ENCODE measurements at places on chromosomes 6 and 20.

- DNase-seq: no peak
Measured at GRCh38 chr6:45532721-45533210, 155.0 kb upstream of the SUPT3H start.

DNA sequence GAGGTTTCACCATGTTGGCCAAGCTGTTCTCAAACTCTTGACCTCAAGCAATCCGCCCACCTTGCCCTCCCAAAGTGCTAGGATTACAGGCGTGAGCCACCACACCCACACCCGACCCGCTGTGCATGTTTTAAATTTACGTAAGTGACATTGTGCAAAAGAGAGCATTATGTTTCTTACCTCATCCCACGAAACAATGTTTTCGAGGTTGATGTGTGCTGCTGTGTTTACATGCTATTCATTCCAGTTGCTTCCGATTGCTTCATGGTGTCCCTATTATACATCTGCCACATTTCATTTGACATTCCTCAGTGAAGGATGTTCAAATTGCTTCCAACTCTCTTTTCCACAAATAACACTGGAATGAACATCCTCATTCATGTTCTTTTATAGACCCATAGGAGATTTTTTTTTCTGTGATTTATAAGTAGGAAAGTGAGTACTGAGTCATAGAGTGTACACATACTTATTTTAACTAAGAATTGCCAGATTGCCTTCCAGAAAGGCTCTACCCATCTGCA is 403.9 kb upstream of the JARID2 start:
- DNase-seq: no peak

GRCh38 chr6:10513544-10513943 is 7.6 kb upstream of the GCNT2 start:
- DNase-seq: no peak

DNA sequence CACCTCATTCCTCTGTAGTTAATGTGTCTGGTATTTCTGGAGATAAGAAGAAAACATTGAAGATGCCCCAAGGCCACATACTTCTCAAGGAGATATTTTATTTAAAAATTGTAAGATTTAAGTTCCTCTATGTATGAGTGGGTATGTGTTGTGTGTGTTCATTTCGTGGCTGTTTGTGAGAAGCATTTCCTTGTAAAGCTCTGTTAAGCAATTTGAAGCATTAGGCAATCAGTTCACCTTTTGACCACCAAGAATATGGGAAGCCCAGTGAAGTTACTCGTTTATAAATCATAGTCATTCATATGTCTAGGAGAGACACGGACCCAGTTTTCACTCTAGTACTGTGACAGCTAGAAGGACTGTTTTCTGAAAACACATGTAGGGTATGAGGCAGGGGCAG is 717.6 kb upstream of the MAP3K7 start:
- no peak for DNase-seq

GRCh38 chr6:152636609-152637295 is 410 bp downstream of the SYNE1 start:
- DNase-seq: no peak

DNA sequence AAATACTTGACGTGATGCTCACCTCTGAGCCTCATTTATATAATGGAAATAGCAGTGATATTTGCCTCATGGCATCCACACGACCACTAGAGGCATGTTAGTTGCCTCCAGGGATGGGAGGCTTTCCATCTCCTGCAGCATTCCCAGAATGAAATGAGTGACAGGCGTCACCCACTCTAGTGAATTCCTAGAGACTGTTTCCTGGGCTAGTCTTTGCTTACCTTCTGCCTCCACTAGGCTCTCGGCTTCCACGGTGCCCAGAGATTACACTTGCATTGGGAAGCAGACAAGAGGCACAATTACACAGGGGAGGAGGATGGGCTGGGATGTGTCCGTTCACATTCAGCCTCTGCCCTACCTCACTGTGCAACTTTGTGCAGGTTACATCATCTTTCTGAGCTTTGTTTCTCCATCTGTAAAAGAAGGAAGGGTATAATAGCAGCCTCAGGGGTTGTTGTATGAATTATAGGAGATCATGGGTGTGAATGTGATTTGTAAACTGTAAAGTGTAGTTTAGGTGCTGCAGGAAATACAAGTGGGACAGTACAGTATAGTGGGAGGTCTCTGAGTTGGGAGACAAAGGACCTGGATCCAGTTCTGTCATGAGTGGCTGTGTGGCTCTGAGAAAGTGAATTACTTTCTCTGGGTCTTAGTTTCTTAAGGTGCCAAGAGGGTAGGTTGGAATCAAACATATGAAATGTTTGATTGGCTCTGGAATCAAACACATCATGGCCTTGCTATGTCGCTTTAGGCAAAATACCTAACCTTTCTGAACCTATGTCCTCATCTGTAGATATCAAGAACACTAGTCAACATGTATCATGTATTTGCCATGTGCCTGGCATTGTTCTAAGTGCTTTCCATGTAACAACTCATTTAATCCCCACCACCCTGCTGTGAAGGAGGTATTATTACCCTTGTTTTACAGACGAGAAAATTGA is 3.6 kb upstream of the VSTM2L start:
- no peak for DNase-seq

- DNase-seq: no peak
Measured at GRCh38 chr20:47672886-47673670, 112.2 kb downstream of the SULF2 start.

DNA sequence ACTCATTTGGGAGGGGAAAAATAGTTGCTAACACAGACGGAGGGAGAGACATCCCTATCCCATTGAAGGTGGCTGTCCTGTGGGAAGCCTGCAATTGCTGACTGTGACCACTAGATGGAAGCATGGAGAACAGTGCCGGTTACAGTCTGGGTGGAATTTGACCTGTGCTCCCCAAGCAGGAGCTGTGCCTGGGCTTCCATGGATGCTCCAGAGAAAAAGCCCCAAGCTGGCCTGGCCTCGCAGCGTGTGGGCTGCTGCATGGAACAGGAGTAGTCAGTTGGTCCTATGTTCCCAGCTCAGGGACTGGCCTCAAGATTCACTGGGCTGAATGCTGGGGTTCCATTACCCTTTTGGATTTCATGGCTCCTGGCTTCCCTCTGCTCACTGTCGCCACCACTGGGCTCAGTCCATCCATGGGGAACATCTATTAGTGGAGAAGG is 116.3 kb upstream of the CHD6 start:
- DNase-seq: peak; percentile 33

DNA sequence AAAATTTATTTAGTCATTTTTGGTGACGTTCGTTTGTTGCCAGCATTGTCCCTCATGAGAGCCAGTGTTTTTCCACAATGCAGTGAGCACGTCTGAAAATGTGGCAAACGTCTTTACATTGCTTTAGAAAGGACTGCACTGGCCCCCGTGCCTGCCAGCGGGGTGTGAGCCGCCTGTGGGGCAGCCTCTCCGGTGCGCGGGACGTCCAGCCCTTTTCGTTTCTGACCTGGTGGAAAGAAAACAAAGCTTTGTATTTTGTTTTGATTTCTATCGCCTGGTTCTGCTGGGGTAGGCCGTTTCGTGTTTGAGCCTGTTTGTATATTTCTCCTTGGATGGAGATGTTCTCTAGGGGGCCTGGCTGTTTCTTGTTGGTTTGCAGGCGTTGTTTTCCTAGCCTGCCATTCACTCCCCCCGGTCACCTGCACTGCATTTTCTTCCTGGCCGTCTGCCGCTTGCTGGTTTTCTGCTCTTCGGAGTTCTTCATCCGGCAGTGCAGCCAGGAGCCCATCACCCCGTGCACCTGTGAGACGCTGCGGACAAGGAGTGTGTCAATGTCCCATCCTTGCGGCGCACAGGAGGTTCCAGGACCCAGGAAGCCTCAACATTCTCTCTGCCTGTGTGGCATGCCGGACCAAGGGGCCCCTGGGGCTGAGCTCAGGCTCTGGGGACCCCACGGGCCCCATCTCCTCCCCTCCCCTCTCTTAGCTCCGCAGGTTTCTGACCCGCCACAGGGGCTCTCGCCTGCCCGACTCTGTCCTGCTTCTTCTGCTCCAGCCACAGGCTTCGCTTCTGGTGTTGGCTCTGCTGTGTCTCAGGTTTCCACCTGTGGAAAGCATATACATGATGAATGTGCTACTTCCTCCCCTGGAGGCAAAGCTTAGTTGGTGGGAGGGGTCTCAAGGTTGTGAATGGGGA is 100.5 kb downstream of the CDH4 start:
- DNase-seq: no peak

DNA sequence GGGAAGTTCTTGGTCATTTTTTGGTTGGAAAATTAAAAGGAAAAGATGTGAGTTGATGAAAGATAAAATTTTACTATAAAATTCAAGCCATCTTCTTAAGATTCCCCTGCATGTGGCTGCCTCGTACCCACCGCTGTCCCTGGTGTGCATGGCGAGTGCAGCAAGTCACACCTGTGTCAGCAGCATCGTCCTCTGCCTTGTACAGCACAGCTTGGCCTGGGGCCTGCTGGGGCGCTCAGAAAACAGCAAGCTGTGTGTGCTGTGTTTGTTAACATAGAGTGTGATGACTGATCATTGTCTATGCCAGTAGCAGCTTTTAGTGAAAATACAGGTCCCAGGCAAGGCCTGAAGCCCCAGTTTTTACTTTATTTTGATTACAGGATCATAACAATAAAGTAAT is 56.7 kb downstream of the FAM120B start:
- no peak for DNase-seq

- DNase-seq: no peak
Measured at GRCh38 chr20:19889011-19889953, 127.9 kb upstream of the NAA20 start.

GRCh38 chr6:30075094-30075789 is at the start of gene RNF39:
RNF39 (minus strand) TSS chr6:30075769; CDS start chr6:30075585, 184 bp downstream.
- DNase-seq: no peak

DNA sequence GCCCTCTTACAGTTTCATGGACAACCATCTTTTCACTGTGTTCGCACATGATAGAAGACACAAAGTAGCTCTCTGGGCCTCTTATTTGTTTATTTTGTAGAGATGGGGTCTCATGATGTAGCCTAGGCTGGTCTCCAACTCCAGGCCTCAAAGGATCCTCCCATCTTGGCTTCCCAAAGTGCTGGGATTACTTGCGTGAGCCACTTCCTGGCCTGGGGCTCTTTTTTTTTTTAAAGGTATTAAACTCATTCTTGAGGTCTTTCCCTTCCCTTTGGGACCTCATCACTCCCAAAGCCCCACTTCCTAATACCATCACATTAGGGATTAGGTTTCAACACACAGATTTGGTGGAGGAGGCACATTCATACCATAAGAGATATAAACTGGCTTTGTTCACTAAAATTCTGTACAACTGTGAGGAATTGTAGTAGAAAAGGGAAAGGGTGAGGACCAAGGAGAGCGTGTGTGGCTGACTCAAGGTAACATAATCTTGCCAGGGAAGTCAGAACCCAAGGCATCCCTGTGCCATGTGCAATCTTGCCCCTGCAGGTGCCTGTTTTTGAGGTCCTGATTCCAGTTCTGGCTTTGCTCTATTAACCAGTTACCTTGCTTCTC is 45.5 kb downstream of the EIF2S2 start:
- DNase-seq: no peak

DNA sequence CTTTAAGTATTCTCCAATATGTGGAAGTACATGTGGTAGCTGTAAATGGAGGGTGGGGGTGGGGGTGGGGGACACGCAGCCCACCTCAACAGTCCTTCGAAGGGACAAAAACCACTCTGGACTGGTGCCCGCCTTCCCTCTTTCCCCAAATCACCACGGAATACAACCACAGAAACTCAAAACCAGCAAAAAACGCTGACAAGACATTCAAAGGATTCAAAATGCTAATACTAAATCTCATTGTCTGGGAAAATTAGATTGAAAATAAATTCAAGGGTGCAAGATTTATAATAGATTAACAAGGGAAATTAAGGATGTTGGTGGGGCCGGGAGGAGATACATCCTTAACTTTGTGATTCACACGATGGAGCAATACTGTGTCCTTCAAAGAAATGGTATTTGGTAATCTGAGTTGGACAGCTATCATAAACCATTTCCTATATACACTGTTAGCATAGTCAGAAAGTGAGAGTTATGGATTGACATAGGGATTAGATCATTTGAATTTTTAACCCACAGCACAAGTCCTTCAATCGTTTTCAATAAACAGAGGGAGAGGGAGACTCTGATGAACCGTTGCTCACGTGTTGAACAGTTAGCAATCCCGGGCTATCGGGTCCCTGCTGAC is 766 bp upstream of the TBC1D22B start:
- DNase-seq: no peak

- no peak for DNase-seq
Measured at GRCh38 chr6:161594412-161594811, 320.6 kb upstream of the AGPAT4 start.

GRCh38 chr6:139891471-139891870 is 517.0 kb upstream of the CITED2 start:
- DNase-seq: no peak

DNA sequence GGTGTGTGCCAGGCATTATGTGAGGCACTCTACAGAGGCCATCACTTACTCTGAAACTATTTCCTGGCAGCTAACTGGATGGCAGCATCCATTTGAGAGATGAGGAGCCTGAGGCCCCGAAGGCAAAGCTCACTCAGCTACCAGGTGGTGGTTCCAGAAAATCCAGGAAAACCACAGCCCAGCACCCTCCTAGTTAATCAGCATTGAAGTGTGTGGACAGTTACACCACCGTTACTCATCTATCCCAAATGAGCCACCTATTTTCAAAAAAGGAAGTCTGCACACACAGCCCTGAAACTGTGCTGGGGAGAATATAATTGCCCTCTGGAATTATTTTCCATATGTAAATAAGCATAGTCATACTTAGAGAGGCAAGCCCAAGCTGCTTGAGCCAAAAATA is 67.4 kb downstream of the CNBD2 start:
- DNase-seq: no peak

- no peak for DNase-seq
Measured at GRCh38 chr6:159677506-159678165, 15.4 kb downstream of the SOD2 start.

GRCh38 chr6:11552442-11552841 is 14.9 kb downstream of the TMEM170B start:
- no peak for DNase-seq

DNA sequence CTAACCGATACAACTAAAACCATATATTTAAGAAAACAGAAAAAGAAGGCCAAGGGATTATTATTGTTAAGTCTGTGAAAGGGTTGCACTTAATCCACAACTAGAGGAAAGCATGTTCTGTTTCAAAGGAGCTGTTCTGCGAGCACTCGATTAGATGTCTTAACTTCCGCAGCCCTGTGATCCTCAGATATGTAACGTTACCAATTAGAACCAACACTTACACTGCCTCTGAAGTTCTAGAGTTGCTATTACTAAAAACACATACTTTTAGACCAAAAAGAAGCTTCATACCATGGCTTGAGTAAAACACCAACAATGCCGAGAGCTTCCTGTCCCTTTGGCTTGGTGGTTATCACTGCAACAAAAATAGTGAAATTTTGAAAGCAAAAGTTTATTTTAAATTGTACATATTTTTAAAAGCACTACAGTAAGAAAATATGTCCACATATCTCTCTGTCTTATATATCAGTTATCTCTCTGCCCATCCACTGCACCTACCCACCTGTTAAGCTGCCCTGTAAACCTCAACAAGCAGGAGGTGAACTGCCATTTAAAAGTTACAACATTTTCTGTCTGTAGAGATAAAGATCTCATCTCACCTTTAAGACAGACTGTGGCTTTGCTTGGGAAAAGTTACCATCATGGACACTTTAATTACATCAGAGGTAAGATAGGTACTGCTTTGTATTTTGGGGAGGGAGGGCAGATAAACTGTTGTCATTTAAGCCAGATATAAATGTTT is 7.1 kb upstream of the DUSP22 start:
- DNase-seq: no peak
